ENCODE measurements at places on chromosomes 5 and 9.
A peak's percentile ranks its signal among the peaks of the same experiment; 100 is the strongest.

GRCh38 chr5:115455301-115455707 lies 89.3 kb downstream of the FEM1C start:
- no peak for DNase-seq

DNA sequence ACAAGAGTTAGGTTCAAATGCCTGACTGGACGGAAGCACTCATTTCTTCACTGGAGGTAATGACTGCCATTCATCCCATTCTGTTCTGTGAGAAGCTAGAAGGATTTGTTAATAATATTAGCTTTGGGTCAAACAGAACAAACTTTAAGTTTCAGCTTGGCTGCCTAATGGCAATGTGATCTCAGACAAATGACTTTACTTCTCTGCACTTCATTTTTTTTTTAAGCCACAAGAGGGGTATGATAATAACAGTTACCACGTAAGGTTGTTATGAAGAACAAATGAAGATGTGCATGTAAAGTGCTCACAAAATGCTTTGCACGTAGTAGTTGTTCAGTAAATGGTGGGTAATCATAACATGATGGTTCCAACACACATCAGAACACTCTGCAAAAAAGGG lies 199.4 kb downstream of the PAPPA start:
- DNase-seq = no peak

DNA sequence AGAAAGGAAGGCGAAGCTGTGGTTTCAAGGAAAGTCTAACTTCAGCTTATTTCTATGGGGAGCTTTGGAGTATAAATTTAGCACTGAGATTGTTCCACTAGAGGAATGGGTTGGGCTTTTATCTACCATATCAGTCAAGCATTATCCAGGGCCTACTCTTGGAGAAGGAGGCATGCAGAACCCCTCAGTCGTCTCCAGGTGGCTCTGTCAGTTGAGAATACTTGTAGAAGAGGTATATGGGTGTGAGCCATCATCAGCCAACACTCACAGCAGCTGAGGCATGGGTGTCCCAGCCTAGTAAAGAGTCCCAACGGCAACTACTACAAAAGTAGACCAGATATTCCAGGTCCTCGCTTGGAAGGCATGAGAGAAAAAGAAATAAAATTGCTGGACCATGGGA lies 548.5 kb upstream of the GRAMD2B start:
- no peak for DNase-seq

DNA sequence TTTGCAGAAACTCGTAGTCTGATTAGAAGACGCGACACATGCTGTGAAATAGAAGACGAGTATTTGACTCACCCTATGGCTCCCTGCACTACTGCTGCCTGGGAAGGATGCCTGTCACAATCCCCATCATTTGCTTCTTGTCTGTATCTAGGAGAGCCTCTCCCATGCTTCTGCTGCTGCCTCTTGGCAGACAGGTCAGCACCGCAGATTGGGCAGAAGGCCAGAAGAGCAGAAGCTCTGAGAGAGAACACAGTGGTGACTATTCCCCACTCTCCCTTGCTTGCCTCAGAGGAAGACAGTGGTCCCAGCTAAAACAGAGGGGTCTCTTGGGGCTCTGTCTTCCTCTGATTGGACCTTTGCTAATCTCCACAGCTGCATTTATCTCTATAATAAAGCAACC lies 84.0 kb upstream of the SMIM32 start:
- no peak for DNase-seq

DNA sequence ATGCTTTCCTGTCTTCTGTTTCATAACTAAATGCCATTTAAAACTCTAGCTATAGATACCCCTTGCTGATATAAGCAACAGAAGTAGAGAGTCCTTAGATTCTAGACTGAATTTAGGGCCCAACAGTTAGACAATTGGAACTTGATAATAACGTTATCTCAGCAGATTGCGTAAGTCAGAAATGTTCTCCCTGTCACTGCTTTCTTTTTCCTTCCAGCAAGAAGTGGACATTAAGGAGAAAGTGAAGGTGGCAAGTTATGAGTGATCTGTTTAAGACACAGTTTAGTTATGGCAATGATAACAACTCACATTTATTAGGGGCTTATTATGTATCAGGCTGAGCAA lies 6.9 kb upstream of the GLIS3 start:
- DNase-seq = no peak

DNA sequence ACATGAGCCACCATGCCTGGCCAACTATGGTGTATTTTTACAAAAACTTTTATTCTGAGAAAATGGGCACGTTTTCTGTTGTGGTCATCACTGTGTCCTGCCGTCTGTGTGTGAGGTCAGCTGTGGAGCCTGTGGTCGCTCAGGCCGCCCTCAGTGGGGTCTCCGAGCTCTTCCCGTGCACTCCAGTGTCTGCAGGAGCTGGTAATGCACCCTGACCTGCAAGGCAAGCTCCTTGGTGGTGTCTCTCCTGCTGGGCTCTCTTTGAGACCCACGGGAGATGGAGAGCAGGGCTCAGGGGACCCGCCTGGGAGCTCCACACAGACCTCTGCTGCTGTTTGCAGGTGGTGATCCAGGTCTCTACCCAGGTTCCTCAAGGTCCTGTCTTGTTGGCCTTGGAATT lies 9.6 kb upstream of the AHRR start:
- DNase-seq = no peak

- no peak for DNase-seq
Observed at GRCh38 chr5:55066277-55066676, 36.2 kb upstream of the GZMA start.

GRCh38 chr5:83400241-83400640 lies 71.3 kb upstream of the VCAN start:
- DNase-seq = no peak

- no peak for DNase-seq
Observed at GRCh38 chr5:9441610-9442009, 104.3 kb downstream of the SEMA5A start.

GRCh38 chr9:97564291-97565175 lies 63.1 kb downstream of the TMOD1 start:
- no peak for DNase-seq

GRCh38 chr9:84736081-84736480 lies 66.6 kb downstream of the NTRK2 start:
- no peak for DNase-seq

DNA sequence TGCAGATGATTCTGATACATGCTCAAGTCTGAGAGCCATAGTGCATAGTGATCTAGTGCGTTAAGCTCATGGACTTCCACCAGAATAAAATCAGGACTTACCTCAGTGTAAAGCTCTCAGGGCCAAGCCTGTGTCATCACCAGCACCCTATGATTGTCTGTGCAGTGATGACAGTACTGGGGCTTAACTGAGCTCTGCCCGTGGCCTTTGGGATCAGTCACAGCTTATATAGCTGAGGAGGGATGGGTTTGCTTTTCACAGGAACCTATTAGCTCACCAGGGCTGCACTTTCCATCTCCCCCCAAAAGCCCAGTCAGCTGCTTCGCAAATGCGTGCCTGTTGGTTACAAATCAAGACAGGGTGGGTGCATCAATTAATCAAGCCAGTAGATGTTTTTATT lies 246.9 kb downstream of the NR3C1 start:
- DNase-seq = no peak

GRCh38 chr9:29691758-29692407 lies 2118.6 kb upstream of the C9orf72 start:
- no peak for DNase-seq

GRCh38 chr9:136544548-136544963 lies 1.3 kb downstream of the NOTCH1 start:
- DNase-seq = no peak

DNA sequence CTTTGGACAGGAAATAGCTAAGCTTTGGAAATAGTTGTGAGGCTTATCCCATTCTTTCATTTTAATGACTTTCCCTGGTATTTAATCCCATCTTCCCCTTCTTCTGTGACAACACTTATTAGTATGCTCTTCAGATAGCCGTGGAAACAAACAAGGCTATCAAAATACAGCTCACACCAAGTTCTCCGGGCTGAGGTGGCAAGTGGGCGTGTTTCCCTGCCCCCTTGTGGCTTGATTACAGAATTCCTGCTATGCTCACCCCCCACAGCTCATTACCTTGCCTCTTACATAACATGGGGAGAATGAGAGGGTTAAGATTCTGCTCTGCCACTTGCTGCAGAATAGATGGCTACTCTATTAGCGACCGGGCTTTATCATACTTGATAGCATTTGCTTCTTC lies 437.1 kb upstream of the TLE4 start:
- peak; percentile 68 for DNase-seq

- no peak for DNase-seq
Observed at GRCh38 chr5:74851684-74852353, 14.4 kb downstream of the FAM169A start.

GRCh38 chr5:57719216-57719615 lies 236.6 kb upstream of the ACTBL2 start:
- no peak for DNase-seq

GRCh38 chr5:74562122-74562521 lies 78.4 kb downstream of the ENC1 start:
- no peak for DNase-seq

DNA sequence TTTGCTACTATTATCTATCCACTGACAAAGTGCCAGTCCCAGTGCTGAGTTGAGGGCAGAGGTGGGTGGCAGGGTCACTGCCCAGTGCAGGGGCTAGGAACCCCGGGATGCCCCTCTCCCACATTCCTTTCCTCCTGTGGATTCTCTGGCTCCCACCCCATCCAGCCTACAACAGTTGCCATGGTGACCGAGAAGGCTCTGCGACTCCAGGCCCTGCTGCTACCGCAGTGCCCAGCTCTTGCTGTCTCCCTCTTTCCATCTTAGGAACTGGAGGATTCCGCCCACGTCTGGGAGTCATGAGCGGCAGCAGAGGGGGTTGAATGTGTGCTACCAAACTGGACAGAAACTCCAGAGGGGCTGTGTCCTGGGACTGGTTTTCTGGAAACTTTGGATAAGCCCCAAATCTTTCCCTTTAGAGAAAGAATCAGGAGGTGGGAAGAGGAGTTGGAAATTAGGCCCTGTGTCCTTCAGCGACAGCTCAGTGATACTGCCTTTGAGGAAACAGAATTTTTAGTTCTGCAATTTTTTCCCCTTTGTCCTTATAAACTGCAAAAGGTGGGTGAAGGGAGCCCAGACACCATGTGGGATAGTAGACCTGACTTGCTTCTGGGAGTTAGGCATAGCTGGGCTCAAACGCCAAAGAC lies 20.7 kb upstream of the C5orf47 start:
- no peak for DNase-seq

GRCh38 chr5:3353561-3353960 lies 242.1 kb upstream of the IRX1 start:
- DNase-seq = no peak

DNA sequence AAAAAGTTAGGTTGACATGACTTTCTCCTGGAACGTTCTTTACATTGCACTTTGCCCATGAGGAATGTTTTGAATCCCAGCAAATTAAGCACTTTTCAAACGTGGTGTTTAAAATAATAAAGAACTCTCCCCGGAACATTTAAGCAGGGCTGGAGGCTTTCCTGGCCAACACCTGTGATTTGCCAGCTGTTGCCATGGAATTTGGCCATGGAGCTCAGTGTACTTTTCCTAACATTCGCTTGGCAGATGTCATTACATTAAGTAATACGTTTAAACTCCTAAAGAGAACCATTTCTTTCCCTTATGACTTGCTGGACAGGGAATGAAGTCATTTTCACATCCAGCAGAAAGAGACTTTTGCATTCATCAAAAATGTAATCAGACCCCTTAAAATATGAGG lies 146.1 kb downstream of the GAS1 start:
- DNase-seq = no peak

DNA sequence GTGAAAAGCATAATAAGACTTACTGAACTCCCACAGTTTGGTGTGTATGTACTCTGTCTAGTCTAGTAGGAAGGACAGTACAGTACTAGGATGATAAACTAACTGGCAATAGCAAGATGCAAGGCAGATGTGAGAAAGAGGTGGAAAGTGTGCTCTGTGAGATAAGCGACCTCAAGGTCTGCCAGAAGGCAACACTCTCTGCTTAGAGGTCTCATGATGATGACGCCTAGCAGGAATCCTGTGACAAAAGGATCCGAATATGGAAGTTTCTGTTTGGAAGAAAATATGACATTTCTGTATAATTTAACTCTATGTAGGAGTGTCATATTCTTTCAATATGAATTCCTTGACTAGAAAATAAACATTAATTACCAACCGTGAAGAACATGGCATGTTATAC lies 112.2 kb downstream of the PLPPR1 start:
- no peak for DNase-seq

- no peak for DNase-seq
Observed at GRCh38 chr9:134532084-134532483, 109.5 kb upstream of the COL5A1 start.

DNA sequence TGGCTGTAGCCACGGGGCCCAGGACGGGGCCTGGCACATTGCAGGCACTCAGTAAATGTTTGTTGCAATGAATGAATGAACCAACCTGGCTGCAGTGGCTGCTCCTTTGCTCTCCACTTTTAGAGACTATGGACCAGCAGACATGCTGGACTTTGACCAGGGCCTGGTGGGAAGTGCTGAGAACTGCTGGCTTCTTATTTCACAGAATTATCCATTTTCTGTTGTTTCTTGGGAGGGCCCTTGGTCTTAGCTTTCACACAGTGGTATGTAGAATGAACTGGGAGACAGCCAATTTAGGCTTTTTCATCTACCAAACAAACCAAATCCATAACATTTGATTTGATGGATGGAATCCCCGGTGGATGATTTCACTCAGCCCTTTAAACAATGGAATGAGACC lies 78.0 kb upstream of the LHFPL2 start:
- no peak for DNase-seq

DNA sequence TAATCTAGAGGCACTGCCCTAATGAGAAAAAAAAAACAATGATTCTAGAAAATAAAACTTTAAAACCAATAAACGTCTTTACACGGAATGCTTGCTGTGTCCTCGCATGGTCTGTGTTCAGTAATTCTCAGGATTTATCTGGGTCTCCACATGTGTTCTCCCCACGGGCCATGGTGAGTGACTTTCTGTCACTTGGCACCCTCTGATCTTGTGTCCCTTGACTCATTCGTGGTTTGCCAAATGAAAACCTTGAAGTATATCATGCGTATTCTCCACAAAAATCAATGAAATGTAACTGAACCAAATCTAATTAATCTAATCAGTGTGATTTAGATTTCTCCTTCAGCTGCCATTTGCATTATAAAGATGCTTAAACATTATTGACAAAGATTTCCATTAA lies 48.0 kb downstream of the UBE2QL1 start:
- no peak for DNase-seq

DNA sequence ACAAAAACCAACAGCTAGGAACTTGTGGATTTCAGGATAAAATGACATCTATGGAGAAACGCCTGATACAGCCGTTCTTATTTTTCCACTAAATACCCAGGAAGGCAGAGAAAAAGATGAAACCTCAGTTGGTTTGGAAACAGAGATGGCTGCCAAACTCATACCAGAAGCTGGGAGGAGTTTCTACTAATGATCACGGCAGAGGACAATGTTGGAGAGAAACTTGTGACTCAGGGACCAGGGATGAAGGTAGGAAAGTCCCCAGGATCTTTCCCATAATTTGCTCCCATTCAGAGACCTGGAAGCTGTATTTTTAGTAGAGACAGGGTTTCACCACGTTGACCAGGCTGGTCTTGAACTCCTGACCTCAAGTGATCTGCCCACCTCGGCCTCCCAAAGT lies 187.1 kb upstream of the IER5L start:
- DNase-seq = no peak
